A549 treated with RU486 at 1 μM for 4 hours (cell line): ENCODE measurements at places on chromosomes 16 and 17. TPM values are rescaled to one million over a fixed set of nuclear protein-coding genes. Genes with fewer than 3 reads are reported as not detected.

CRYM gene
- total RNA-seq = 1.0 to 2.0 TPM (median 1.8 TPM) in 5 replicates

SLC5A2 gene
- 0.13 to 0.29 TPM in 2 of 5 replicates, not detected in the others for total RNA-seq

NEUROD2 gene
- total RNA-seq = not detected in 5 replicates

CACNG4 gene
- 9.1 to 13.0 TPM (median 10.5 TPM) in 5 replicates for total RNA-seq

SP6 gene
- total RNA-seq = 2.5 to 3.1 TPM (median 3.0 TPM) in 5 replicates

KIF19 gene
- 0.03 TPM in 1 of 5 replicates, not detected in the others for total RNA-seq

RASD1 gene
- total RNA-seq = 0.63 to 1.1 TPM (median 0.89 TPM) in 5 replicates

PTGES3L gene
- total RNA-seq = 0.70 to 1.6 TPM (median 1.1 TPM) in 5 replicates

SLC16A6 gene
- 0.30 to 0.54 TPM (median 0.36 TPM) in 5 replicates for total RNA-seq

CCL14 gene
- not detected in 5 replicates for total RNA-seq

SLC5A10 gene
- 0.08 to 0.31 TPM (median 0.21 TPM) in 5 replicates for total RNA-seq

TBC1D3K gene
- total RNA-seq = not detected in 5 replicates

CACNG3 gene
- total RNA-seq = not detected in 5 replicates

ADAMTS18 gene
- total RNA-seq = 0.05 TPM in 1 of 5 replicates, not detected in the others

SMG6 gene
- 19.3 to 32.0 TPM (median 28.3 TPM) in 5 replicates for total RNA-seq

ASB16 gene
- 0.08 to 0.12 TPM in 2 of 5 replicates, not detected in the others for total RNA-seq

DGKE gene
- total RNA-seq = 2.0 to 4.2 TPM (median 3.8 TPM) in 5 replicates

ZSCAN10 gene
- not detected in 5 replicates for total RNA-seq

ARHGAP23 gene
- 36.2 to 55.2 TPM (median 50.7 TPM) in 5 replicates for total RNA-seq

CAPNS2 gene
- not detected in 5 replicates for total RNA-seq

IRX3 gene
- total RNA-seq = 2.8 to 4.8 TPM (median 4.4 TPM) in 5 replicates

AIPL1 gene
- total RNA-seq = not detected in 5 replicates

TP53TG3C gene
- total RNA-seq = 0.15 to 0.33 TPM (median 0.31 TPM) in 3 of 5 replicates, not detected in the others

CX3CL1 gene
- 0.07 to 0.28 TPM (median 0.11 TPM) in 5 replicates for total RNA-seq

COPZ2 gene
- total RNA-seq = 12.3 to 21.4 TPM (median 15.6 TPM) in 5 replicates

RGS11 gene
- total RNA-seq = 2.7 to 5.9 TPM (median 4.2 TPM) in 5 replicates

MYH1 gene
- total RNA-seq = not detected in 5 replicates

CA5A gene
- not detected in 5 replicates for total RNA-seq

TSPOAP1 gene
- not detected in 5 replicates for total RNA-seq

CCL4 gene
- not detected in 5 replicates for total RNA-seq

HAS3 gene
- total RNA-seq = 38.9 to 59.6 TPM (median 52.0 TPM) in 5 replicates

CD300LB gene
- total RNA-seq = 0.05 to 0.13 TPM (median 0.07 TPM) in 3 of 5 replicates, not detected in the others

HBA1 gene
- 0.55 to 1.8 TPM (median 1.1 TPM) in 4 of 5 replicates, not detected in the other for total RNA-seq

KRTAP1-1 gene
- not detected in 5 replicates for total RNA-seq

TNK1 gene
- 1.5 to 2.1 TPM (median 1.9 TPM) in 5 replicates for total RNA-seq

JPH3 gene
- 1.4 to 2.6 TPM (median 2.1 TPM) in 5 replicates for total RNA-seq

SLC6A2 gene
- total RNA-seq = 0.06 to 0.10 TPM in 2 of 5 replicates, not detected in the others

VPS35L gene
- 27.0 to 34.2 TPM (median 30.9 TPM) in 5 replicates for total RNA-seq

HOXB7 gene
- 31.1 to 41.0 TPM (median 33.2 TPM) in 5 replicates for total RNA-seq

PIGW gene
- total RNA-seq = 15.9 to 27.0 TPM (median 24.8 TPM) in 5 replicates

DNAH9 gene
- total RNA-seq = 0.05 TPM in 1 of 5 replicates, not detected in the others

MEIOC gene
- total RNA-seq = 1.3 to 3.3 TPM (median 2.5 TPM) in 5 replicates

RHOT1 gene
- total RNA-seq = 11.6 to 26.0 TPM (median 25.5 TPM) in 5 replicates

SLC12A4 gene
- 21.7 to 31.2 TPM (median 23.7 TPM) in 5 replicates for total RNA-seq

KRT16 gene
- total RNA-seq = 0.27 to 1.1 TPM (median 0.66 TPM) in 5 replicates

KCNG4 gene
- total RNA-seq = not detected in 5 replicates

FLYWCH2 gene
- total RNA-seq = 45.9 to 60.3 TPM (median 51.6 TPM) in 5 replicates

AHSP gene
- total RNA-seq = not detected in 5 replicates

SLC12A3 gene
- total RNA-seq = not detected in 5 replicates

PLXDC1 gene
- 0.09 to 0.86 TPM (median 0.37 TPM) in 4 of 5 replicates, not detected in the other for total RNA-seq

TBC1D3C gene
- not detected in 5 replicates for total RNA-seq

KRTAP2-2 gene
- not detected in 5 replicates for total RNA-seq

TOX3 gene
- 0.18 to 0.66 TPM (median 0.34 TPM) in 5 replicates for total RNA-seq

KRTAP17-1 gene
- total RNA-seq = not detected in 5 replicates

PDE6G gene
- 1.5 to 3.6 TPM (median 2.2 TPM) in 5 replicates for total RNA-seq

ZG16B gene
- 0.73 to 1.3 TPM (median 0.93 TPM) in 5 replicates for total RNA-seq

SLC13A2 gene
- total RNA-seq = 0.10 to 0.18 TPM (median 0.14 TPM) in 4 of 5 replicates, not detected in the other

ESRP2 gene
- total RNA-seq = 0.08 to 0.73 TPM (median 0.16 TPM) in 3 of 5 replicates, not detected in the others

CUEDC1 gene
- 41.9 to 56.1 TPM (median 52.0 TPM) in 5 replicates for total RNA-seq

NPIPA7 gene
- total RNA-seq = 7.0 to 17.9 TPM (median 8.3 TPM) in 5 replicates
